Suppressor macrophage treated with lipopolysaccharide for 1 hour (primary cell): ENCODE measurements at places on chromosomes 5 and 9.

- DNase-seq = peak; percentile 99
Measured at GRCh38 chr9:115008536-115009270, 78.3 kb upstream of the TNFSF8 start.

- no peak for DNase-seq
Measured at GRCh38 chr5:21882074-21882745, 970.9 kb downstream of the CDH12 start.

- no peak for DNase-seq
Measured at GRCh38 chr9:100160021-100160420, 61.0 kb downstream of the INVS start.

GRCh38 chr5:14286574-14287421 lies 143.7 kb downstream of the TRIO start:
- DNase-seq = no peak

DNA sequence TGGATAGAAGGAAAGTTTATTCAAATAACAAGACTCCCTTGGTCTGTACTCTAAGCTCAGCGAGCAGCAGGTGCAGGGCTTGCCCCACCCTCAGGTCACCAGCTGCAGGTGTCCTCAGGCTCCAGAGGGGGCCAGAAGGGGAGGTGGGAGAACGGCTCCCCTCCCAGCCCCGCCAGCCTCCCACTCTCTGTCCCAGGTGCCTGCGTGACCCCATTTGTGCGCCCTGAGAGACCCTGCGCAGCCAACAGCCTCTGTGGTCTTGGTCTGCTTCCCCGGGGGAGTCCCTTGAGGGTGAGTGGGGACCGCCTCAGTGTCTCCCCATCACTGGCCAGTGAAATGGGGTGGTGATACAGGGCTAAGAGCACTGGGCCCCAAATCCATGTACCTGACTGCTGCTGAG lies 62.3 kb upstream of the STXBP1 start:
- DNase-seq = no peak

GRCh38 chr9:108911820-108912219 lies 22.1 kb downstream of the ELP1 start:
- DNase-seq = no peak

DNA sequence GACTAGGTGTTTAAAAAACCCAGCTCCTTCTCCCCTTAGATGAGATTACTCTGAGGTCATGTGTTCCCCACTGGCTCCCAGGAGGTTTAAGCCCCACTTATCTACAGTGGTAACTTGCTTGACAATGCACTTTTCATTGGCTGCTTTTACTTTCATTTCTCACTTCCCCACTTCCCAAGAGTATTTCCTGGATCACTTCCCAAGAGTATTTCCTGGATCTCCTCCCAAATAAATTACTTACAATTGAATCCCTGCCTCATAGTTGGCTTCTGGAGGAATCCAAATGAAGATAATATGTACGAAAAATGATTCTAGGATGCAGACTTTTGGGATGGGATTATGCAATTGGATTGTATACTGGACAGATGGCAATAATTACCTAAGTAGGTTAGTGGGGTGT lies 47.1 kb upstream of the CHSY3 start:
- no peak for DNase-seq

DNA sequence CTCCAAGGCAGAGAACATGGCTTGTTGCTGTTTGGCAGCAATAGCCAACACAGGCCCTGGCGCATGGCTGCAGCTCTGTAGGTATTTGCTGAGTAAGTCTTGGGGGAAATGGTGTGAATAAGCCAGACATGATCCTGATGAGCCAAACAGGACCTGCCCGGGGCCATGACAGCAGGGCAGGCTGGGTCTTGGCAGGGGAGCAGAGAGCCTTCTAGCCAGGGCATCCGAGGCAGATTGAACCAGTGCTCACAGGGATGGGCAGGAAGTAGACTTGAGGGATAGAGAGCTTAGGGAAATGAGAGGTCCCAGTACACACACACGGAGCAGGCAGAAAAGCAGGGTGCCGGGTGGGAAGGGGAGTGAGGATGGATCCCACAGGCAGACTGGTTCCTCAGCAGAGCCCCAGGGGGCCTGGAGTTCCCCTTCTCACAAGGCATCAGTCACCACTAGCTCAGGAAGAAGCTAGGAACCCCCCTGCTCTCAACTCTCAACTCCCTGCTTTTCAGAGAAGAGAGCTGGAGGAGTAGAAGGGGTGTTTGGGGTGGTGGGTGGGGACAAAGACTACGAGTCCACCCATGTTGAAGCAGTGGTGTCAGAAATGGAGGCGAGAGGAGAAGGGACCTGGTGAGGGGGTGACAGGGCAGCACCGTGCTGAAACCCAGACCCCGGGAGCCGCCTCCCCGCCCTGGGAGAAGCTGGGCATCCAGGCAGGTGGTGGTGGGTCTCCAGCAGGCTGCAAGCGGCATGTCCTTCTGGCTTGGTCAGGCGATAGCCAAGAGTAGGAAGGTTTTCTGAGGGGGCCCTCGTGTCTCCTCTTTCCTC lies 111.1 kb downstream of the RGS3 start:
- no peak for DNase-seq

DNA sequence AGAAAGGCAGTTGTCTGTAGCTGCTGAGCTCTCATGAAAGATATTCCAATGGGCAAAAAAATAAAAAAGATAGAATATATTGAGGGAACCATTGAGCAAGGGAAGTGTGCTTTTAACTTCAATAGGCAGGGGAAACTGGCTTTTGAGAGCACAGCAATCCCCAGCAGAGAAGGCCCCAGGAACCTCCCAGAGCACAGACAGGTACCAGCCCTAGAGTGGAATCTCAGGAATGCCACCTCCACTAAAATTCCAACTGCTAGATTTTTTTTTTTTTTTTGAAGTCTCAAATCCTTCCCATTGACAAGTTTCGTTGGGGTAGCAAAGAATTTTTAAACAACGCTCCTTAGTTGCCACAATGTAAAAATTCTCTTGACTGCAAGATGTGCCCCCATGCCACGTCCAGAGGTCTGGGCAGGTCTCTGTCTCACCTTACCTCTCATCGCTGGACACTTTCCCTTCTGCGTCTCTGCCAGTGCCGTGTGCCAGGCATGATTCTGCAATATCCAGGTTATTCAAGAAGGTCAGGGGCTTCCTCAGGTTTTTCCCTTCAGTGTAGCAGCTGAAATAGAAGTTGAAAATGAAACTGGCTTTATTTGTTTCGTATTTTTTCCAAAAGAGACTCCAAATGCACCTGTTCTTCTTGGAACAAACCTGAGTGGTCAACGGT lies 64.2 kb upstream of the IRX1 start:
- DNase-seq = no peak

GRCh38 chr5:57947181-57947580 lies 464.6 kb upstream of the ACTBL2 start:
- no peak for DNase-seq

GRCh38 chr5:40556811-40557210 lies 122.9 kb upstream of the PTGER4 start:
- DNase-seq = no peak

- peak; percentile 96 for DNase-seq
Measured at GRCh38 chr9:126719618-126720031, 85.2 kb upstream of the ZBTB43 start.

- no peak for DNase-seq
Measured at GRCh38 chr5:6216471-6217075, 161.8 kb downstream of the MED10 start.

DNA sequence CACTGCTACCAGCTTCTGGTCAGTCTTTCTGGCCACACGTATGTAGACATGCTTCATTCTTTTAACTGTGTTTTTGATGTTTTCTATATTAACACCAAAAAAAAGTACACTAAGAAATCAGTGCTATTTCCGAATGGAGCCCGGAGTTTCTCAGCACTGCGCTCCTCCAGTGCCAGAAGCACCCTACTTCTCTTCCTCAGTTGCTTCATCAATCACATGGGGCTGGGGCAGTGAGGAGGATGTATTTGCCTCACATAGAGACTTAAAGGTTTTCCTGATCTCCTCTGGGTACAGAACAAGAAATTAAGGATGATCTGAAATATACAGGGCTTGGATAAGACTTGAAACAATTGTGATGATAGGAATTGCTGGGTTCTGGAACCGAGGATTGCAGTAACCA lies 148.0 kb downstream of the ERCC6L2 start:
- DNase-seq = no peak

DNA sequence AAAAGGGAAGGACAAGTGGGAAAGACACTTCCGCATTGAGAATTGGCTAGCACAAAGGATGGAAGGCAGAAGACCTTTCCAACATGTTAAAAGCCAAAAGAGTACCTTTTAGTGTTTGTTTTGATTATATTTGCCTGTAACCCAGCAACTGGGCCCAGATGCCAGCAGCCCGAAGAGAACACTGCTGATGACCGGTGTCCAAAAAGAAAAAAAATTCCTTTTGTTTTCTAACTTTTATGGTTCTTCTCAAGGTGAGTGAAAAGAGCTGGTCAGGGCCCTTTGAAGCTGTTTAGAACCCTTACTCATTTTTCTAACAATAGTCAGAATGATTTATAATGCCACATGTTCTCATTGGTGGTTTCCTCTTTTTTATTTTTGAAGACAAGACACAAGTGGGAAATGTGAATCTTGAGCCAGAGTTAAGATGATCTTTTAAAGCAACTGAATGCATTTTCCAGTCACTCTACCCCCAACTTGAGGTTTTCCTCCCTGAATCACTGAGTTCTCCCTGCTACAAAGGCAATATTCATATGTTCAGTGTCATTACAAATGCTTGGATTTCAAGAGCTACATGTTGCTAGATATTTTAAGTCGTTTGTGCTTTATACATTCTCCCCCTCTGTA lies 32.3 kb upstream of the ZNF462 start:
- no peak for DNase-seq

DNA sequence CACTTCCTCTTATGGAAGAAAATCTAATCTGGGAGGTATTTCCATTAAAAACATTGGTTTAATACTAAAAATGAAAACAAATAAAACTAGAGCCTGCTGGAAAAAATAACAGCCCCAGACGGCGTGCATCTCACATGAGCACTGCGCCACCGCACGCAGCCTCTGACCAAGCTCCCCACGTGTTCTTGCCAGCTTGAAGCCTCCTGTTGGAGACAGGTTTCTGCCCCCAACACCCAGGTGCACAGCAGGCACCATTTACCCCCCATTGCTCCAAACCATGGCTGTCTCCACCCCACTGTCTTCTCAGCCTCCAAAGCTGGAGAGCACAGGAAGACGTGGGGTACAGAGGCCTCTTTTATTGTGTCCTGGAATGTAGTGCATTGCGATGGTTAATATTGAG lies 10.7 kb upstream of the COL5A1 start:
- no peak for DNase-seq

DNA sequence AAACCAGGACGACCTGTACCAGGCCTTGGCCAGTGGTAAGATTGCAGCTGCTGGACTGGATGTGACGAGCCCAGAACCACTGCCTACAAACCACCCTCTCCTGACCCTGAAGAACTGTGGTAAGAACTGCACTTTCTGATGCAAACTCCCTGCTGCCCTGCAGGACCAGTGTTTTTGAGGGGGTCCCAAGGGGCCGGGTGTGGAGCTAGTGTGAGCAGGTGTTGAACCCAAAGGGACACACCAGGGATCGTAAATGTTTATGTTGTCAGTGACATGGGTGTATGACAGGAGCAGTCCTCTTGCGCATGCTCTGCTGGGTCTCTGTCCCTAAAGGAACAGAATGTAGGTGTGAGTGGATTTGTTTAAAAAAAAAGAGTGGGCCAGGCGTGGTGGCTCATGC lies 9.5 kb downstream of the GRHPR start:
- no peak for DNase-seq

DNA sequence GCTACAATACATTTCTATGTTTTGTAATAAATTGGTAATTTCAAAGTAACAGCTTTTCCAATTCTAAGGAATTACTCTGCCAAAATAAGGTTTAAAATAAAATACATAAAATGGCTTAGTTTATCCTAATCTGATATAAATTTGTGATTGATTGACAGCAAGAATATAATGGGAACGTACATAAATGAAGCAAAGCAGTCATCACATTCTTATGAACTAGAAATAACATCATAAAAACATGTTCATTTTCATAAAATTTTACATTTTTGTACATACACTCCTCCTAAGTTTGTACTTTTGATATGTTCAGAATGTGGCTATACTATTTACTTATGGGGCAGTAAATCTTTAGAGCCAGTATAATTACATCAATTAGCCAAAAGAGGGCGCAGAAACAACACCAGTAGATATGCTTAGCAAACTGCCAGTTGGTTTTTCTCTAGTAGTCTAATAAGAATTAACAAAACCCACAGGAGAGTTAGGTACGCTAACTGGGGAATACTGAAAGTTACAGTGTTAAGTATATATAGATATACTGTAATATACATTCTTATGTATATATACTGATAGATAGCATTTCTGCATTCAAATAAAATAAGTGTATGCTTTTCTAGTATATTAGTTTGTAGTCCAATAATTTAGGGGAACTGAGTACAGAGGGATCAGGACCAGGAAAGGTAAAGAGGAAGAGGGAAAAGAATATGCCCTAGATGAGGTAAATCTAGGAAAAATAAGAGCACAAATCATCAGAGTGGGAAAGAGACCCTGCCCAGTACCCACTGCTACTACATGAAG lies 76.8 kb downstream of the ZDHHC21 start:
- peak; percentile 49 for DNase-seq

DNA sequence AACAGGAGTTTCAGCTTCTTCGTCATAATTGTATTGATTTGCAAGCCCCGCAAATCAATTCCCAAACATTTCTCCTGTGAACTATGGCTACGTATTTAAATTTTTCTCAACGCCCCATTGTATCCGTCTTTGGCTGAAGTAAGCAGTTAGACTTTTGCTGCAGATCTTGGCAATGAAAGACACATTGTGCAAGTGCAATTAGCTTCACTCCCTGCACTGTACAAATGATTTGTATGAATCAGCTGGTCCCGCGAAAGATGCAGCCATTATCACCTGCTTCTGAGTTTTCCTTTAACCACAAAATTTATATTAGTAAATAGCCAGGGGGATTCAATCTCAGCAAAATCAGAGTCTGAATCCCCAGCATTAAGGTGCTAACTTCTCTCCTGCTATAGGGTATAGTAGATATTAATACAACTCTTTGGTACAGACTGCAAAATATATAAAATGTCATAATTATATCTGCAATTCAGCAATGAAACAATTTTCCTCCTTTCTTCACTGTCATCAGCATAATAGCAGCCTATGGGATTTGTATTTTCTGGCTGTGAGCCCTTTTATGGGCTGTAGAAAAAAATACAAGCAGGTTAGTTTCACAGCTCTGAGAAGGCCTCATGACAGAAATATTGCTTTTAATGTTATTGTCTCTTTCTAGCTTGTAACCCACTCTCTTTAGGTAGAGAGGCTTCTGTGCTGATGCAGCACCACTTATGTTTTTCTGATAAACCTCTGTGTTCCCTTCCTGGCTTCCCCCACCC lies 68.4 kb upstream of the SMARCA2 start:
- DNase-seq = no peak

- no peak for DNase-seq
Measured at GRCh38 chr9:96161819-96162218, 140.2 kb downstream of the HSD17B3 start.

DNA sequence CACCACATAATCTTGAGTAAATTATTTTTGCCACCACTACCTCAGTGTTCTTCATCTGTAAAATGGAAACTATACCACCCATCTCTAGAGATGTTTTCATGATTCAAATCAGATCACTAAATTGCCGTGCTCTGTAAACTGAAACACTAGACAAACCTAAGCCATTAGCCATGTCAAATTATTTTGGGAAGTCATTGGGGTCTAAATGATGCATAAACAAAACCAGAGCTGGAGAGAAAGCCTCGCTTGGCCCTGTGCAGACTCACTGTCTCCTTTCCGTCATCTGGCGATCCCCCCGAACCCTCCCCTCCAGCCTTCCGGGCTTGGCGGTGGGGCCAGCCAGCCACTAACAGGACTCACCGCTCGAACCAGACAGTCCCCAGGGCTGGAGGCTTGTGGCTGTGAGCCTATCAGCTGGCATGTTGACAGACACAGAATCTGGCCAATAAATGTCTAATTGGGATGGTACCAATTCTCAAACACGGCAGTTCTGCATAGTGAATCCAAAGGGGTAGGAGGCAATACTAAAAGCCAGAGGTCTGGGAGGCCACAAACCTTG lies 256.5 kb downstream of the SEC61B start:
- DNase-seq = no peak
